ENCODE measurements at places on chromosomes 1 and 21. TPM values are rescaled to one million over a fixed set of nuclear protein-coding genes. Genes with fewer than 3 reads are reported as not detected.

SH3D21 gene
- total RNA-seq = 0.50 TPM

ABCG1 gene
- 6.2 TPM for total RNA-seq

DNA sequence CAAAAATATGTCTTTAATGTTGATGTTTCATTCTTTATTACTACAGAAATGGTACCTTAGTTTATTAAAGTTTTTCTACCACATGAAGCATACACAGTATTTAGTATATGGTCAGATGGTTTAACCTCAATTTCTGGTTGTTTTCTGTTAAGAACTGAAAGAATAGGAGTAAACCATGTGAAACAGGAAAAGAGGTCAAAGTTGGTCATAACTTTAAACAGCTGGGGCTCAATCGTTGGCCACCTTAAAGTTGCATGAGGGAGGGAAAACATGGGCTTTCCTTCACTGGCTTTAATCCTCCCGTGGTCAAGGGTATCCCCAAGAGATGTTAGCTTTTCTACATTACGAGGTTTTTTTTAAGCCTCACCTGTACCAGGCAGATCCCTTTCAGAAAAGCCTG is 483.3 kb upstream of the ADAMTS5 start:
- no peaks in the 10 kb centered on the region for H3K36me3 ChIP-seq
- no peaks in the 10 kb centered on the region for H3K27me3 ChIP-seq
- no peaks in the 10 kb centered on the region for H3K4me1 ChIP-seq
- H3K4me3 ChIP-seq = no peak overlapping the region

DNA sequence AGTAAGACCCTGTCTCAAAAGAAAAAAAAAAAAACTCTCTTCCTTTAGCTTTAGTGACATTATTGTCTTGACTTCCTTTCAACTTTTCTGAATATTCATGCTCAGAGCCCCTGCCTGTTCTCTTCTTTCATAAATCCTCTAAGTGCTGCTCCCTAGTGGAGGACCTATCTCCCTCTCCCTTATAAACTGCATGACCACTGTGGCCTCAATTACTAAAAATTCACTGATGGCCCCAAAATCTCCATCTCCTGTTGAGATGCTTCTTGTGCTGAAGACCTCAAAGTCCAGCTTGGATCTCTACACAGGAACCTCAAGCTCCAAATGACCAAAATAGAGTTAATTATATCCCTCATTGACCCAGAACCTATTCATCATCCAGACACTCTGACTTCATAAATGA is 7.8 kb downstream of the ITLN1 start:
- no peaks in the 10 kb centered on the region for H3K4me1 ChIP-seq
- DNase-seq = no peak
- H3K36me3 ChIP-seq = no peaks in the 10 kb centered on the region
- H3K4me3 ChIP-seq = no peak overlapping the region
